ENCODE measurements at places on chromosomes 12 and 14.

GRCh38 chr12:109730306-109731145 lies 16.9 kb downstream of the FAM222A start:
- DNase-seq, result no peak

- no peak for DNase-seq
Measured at GRCh38 chr14:71371711-71372396, 464.6 kb downstream of the PCNX1 start.

DNA sequence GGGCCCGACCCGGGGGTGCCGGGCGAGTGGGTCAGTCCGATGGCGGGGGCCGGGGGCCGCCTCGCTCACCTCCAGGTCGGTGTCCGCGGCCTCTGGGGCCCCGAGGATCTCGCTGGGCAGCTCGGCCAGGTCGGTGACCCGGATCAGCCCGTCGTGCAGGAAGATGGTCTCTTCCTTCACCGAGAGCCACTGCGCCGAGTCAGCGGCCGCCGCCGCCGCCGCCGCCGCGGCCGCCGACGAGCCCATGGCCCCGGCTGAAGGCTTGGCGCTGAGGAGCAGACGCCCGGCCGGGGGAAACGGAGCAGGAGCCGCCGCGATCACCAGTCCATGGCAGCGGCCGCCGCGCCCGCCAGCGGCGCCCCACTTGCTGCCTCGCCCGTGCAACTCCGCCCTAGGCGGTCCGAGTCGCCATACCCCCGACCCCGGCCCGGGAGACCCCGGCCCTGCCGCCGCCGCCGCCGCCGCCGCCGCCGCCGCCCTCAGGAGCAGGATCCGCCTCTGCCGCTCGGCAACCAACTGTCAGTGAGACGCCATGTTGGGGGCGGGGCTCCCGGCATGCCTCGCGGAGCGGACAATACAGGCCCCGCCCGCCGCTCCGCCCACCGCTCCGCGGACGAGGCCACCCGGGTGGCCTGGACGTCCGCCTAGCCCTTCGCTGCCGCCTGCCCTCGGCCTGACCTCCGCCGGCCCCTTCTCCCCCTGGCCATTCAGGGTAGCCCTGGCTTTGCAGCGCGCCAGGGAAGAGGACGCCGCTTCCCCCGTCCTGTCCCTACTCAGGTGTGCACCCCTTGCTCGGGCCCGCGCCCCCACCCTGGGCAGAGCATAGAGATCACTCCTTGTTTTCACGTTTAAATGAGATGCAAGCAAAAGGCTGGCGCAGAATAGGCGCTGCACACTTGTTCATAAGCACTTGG lies at the start of gene HECTD4:
Gene HECTD4, minus strand, starts transcription at position 549 of the 914 bp plus-strand sequence. Its CDS starts 303 bp downstream, at position 246.
- peak; percentile 71 for DNase-seq

- no peak for DNase-seq
Measured at GRCh38 chr12:132451172-132451835, 38.6 kb upstream of the FBRSL1 start.

DNA sequence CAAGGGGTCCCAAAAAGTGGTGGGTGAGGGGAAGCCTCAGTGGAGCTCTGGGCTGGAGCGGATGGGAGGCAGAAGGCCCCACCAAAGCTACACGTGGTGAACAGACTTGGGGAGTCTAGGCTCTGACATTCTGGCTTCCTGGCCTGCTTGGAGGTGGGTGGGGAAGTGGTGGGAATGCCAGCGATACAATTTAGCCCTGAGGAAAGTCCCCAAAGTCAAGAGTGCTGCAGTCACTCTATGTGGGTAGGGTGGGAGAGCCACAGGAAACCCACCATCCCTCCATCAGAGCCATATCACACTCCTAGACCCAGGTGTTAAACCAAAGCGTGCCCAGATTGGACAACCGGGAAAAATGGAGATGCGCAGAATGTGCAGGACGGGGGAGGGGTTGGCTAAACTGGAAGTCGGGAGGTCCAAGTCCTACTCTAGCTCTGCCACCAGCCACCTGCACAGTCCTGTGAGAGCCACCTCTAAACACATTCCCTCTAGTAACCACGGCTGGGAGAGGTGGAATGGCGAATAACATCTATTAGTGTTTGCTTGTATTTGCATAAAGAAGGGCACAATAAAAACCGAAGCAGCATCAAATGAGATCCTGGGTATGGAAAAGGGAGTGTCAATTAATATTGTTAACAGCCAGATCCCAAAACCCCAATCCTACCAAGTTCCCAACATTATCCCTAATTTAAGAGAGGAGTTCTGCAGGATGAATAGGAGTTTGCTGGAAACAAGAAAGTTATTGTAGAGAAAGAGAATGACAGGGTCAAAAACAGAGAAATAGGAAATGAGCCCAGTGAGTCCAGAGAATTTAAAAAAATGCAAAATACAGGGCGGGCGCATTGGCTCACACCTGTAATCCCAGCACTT lies 14.0 kb upstream of the CD9 start:
- no peak for DNase-seq

DNA sequence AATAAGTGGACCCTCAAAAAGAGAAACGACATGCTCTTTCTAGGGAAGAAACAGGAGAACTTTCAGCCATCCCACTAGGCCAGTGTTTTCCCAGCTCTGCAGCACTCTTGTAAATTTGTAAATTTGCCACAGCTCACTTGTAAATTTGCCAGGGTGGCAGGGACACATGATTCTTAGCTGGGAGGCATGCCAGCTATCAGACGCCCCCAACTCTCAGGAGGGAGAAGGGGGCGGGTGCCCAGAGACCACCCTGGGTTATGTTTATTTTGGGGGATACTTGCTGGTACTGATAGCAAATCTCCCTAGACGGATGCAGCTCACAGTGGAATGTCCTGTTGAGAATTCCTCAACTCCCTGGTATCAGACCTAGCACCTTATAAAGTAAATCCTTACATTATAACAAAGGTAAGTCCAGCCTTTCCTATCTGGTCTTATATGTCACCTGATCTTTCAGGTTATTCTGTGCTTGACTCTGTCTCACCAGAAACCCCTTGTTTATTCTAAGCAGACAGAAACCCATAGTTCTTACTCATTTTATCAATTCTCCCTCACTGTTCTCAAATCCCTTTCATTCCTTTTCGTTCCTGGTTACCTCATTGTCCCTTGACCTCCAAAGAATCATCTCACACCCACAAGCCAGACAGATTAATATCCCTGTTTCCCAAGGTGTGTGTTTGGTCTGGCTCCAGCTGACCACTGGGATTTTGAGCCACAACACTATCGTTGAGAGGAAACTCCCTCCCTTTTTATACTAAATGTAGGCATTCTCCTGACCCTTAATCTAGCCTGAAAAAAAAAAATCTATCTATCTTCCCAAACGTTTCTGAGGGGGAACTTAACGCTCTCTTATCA lies 69.3 kb upstream of the HMGA2 start:
- DNase-seq, result no peak

GRCh38 chr12:24222968-24223367 lies 273.5 kb upstream of the SOX5 start:
- peak; percentile 8 for DNase-seq

DNA sequence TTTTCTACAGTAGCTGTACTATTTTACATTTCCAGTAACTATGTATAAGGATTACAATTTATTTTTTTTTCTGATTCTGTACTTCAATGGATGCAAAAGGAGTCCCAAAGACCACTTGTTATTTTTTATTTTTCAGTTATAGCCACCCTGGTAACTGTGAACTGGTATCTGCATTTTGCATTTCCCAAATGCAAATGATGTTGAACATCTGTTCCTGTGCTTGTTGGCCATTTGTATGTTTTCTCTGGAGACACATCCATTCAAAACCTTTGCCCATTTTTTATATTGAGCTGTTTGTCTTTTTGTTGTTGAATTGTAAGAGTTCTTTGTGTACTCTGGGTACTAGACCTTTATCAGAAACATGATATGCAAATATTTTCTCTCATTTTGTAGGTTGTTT lies 485.6 kb downstream of the LRIG3 start:
- no peak for DNase-seq

DNA sequence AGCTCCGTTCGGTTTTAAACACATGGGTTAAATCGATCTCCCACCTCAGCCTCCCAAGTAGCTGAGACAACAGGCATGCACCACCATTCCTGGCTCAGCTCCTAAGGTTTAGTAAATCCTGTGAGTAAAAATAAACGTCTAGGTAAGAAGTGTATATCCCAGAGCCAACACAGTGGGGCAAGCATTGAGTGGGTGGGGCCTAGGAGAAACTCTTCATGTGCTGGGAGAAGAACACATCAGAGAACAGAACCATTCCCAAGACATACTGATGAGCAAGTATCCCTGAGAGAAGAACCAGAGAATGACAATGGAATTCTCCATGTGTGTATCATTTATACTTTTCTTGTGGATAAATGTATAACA lies 86.3 kb downstream of the SEC23A start:
- DNase-seq, result no peak

DNA sequence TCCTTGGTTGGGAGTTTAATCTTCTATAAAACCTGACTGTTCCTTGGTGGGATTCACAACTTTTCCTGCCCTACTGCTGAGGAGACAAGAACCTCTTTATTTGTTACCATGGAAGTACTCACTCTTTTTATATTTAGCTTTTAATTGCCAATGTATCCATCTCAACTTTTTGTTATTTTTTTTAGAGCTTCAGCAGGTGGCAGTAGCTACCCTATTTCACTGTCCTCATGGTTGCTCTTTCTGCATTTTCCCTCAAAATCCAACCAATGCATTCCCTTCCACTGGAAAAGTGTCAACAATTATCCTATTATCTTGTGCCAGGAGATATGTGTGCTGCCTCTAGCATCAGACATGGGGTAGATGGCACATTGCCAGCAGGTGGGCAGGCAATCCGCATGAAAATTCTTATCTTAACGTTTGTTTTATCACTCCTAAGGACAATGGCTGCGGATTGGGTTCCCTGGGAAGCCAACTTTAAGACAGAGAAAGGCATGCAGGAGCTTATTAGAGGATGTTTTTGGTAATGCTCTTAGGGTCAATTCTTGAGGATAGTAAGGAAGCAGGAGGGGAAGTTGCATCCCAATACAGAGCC lies 406.4 kb downstream of the SNAPC1 start:
- peak; percentile 3 for DNase-seq

DNA sequence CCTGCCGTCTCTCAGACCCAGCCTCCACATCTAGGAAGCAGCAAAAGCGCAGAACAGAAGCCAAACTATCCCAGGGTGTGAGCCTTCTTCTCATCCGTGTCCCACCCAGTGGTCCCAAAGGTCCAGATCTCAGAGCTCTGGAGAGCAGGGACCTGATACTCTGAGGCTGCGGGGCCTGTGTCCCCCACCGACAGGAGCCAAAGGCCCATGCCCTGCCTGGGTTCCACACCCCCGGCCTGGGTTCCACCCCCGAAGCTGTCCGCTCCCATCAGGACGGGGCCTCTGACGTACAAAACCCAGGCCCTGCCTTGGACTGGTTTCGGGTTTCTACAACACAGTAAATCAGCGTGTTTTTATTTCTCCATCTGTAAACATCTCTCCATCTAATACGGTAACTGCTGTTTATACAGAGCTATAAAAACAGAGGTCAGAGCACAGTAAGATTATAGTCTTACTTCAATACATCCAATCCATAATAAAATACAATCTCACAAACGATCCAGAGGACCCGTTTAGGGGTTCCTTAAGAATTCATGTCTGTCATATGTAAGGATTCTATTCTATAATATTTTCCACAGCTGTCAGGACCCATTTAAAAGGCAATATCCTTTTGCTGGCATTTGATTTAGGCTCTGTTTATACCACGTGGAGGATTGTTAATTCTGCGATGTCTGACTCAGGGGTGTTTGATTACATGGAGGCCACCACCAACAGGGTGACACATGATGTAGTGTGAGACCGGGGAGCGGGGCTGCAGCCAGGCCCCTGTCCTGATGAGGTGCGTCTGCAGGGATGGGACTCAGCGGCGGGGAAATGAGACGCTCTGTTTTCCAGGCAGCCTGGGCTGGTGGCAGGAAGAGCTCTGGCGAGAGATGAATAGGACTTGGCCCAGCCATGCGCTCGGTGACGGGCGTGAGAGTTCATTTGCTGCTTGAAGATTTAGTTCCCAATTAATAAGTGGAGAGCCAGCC lies 110.3 kb downstream of the DICER1 start:
- DNase-seq, result no peak

DNA sequence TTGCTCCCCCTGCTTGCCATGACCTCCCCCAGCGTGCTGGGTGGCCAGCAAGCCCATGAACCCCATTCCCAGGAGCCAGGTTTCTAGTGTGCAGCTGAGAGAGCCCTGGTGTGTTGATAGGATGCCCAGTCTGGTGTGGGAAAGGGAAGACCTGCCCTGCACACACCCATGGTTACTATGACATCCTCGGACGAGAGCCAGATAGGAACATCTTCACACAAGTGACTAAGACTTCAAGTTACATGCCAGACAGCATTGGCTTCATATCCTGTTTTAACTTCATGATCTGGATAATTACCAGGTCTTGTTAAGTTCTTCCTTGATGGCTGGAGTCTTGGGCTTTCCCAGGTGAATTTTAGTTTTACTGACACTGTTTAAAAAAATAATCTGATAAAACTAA lies 196.6 kb upstream of the EGLN3 start:
- no peak for DNase-seq

GRCh38 chr14:100374270-100374669 lies 51.1 kb downstream of the SLC25A47 start:
- no peak for DNase-seq

- DNase-seq, result no peak
Measured at GRCh38 chr12:120421701-120422100, 16.2 kb upstream of the COX6A1 start.

DNA sequence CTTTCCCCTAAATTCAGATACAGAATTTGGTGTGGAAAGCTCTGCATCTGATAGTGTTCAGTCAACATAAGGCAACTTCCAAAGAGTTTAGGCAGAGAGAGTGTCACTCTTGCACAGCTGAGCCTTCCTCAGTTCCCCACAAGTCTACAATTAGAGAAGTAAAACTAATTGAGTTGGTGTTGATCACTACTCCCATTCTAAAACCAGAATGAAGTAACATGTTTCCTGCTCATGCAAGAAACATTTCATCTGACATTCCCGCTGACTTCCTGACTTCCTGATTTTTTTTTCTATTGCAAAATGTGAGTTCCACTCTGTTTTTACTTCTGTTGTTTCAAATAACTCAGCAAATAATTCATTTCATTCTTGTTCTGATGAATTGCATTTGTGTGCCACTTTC lies 271.0 kb downstream of the ALG10B start:
- DNase-seq, result peak; percentile 5

DNA sequence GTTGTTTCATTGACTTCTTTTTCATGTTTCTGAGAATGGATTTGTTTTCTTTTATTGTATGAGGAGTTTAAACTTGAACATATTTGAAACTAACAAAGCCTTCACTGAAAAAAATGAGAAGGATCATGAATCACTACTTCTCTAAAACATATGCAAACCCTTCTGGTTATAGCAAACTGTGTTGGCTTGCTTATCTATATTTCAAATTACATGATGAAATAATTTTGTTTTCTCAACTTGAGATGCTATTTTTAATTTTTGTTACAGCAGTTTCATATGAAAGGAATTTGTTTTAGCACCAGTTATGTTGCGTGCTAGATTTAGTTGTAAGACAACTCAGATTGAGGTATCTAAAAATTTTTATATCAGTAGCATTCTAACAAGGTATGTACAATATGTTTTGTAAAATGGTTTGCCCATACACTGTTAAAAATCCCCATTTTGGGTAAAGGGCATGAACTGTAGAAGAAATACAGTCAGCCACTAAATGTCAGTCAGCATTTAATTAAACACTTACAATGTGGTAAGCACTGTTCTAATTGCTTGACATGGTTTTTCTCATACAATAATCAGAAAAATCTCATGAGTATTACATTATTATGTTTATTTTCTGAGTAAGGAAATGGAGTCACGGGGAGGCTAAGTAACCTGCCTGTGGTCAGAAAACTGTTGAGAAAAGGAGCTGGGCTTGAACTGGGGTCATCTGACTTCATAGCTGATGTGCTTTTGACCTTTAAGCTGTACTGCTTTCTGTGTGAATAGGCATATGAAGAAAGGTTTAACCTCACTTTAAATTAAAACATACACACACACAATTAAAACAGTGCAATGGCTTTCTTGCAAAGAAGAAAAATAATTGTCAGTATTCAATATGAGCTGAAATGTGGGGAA lies 105.7 kb downstream of the PLEKHA5 start:
- DNase-seq, result no peak

Data from Kasumi-1 (cell line).